ENCODE measurements at places on chromosomes 6 and 20. TPM values are rescaled to one million over a fixed set of nuclear protein-coding genes. Genes with fewer than 3 reads are reported as not detected.

The PPIL4 gene
- 63.4 TPM for polyA plus RNA-seq

The SLC22A23 gene
- polyA plus RNA-seq: 31.2 TPM

The DOK5 gene
- polyA plus RNA-seq: 2.1 TPM

The GGTLC1 gene
- polyA plus RNA-seq: 1.4 TPM

The TMC2 gene
- polyA plus RNA-seq: 0.10 TPM

The CRISP3 gene
- polyA plus RNA-seq: 0.23 TPM

The LST1 gene
- polyA plus RNA-seq: 8.3 TPM

The PACRG gene
- polyA plus RNA-seq: 4.2 TPM

The WFDC2 gene
- polyA plus RNA-seq: 40.9 TPM

The EFCAB8 gene
- polyA plus RNA-seq: 0.07 TPM

The DLK2 gene
- 1.5 TPM for polyA plus RNA-seq

The TP53INP2 gene
- 7.5 TPM for polyA plus RNA-seq

The CGA gene
- 0.39 TPM for polyA plus RNA-seq

The PRR18 gene
- polyA plus RNA-seq: 0.29 TPM

The MOCS1 gene
- 23.0 TPM for polyA plus RNA-seq

The SLCO4A1 gene
- 0.48 TPM for polyA plus RNA-seq

The ZC3H12D gene
- 0.95 TPM for polyA plus RNA-seq

The IL17F gene
- polyA plus RNA-seq: not detected

The OPRM1 gene
- not detected for polyA plus RNA-seq

The ENPP5 gene
- 12.0 TPM for polyA plus RNA-seq

The CBFA2T2 gene
- polyA plus RNA-seq: 40.3 TPM

The KHDC1L gene
- 0.24 TPM for polyA plus RNA-seq

The PPP1R3G gene
- polyA plus RNA-seq: 1.4 TPM

The POLH gene
- 22.0 TPM for polyA plus RNA-seq

The MLN gene
- polyA plus RNA-seq: not detected

The SLC9A8 gene
- 8.3 TPM for polyA plus RNA-seq
